ENCODE measurements at places on chromosomes 1 and 21. TPM values are rescaled to one million over a fixed set of nuclear protein-coding genes. Genes with fewer than 3 reads are reported as not detected.

Gene SPAG17
- total RNA-seq: 8.8 TPM

Gene SH3BGR
- 5.1 TPM for total RNA-seq

Gene FCRL4
- not detected for total RNA-seq

Gene MYBPH
- not detected for total RNA-seq

Gene HSPB7
- total RNA-seq: 0.23 TPM

Gene FCRL6
- not detected for total RNA-seq

Gene ERG
- 2.5 TPM for total RNA-seq

Gene MFN2
- total RNA-seq: 59.7 TPM

Gene LAMTOR5
- 56.3 TPM for total RNA-seq
